ENCODE measurements at places on chromosomes 16 and 17.

GRCh38 chr17:31374094-31374447 is 17.4 kb upstream of the RAB11FIP4 start:
- no peaks in the 10 kb centered on the region for H3K4me1 ChIP-seq
- no peak overlapping the region for H3K4me3 ChIP-seq
- peaks cover 40% of the 10 kb centered on the region for H3K36me3 ChIP-seq
- H3K27me3 ChIP-seq: no peaks in the 10 kb centered on the region
- DNase-seq: no peak

DNA sequence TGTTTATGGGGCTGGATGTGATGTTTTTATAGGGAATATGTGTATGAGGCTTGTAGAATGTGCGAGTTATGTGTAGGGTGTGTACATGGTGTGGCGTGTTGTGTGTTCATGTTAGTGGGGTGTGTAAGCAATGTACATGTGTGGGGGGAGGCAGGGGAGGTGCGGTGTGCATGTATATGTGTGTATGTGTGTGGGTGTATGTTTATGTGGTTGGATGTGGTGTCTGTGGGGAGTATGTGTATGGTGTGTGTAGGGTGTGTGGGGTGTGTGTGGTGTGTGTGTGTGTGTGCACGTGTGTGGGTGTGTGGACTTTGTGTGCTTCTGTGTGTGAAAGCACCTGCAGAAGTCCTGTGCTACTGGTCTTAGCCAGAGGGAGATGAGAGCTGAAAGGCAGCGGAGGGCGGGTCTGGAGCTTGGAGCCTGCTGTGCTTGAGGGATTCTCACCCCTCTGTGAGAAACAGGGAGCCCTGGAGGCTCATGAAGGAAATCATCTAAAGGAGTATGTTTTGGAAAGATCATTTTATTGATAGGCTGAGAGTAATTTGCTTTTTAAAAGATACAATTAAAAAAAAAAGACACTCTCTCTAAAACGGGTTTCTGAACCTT is 222.7 kb downstream of the HS3ST4 start:
- H3K27me3 ChIP-seq: no peaks in the 10 kb centered on the region
- H3K27ac ChIP-seq: no peak overlapping the region
- DNase-seq: no peak

- peaks cover 19% of the 10 kb centered on the region for H3K4me1 ChIP-seq
- H3K36me3 ChIP-seq: peaks cover 94% of the 10 kb centered on the region
- H3K27ac ChIP-seq: peak overlapping the region; percentile 70
- DNase-seq: no peak
These were observed 174.3 kb downstream of the CCDC182 start for GRCh38 chr17:57570724-57571344.

DNA sequence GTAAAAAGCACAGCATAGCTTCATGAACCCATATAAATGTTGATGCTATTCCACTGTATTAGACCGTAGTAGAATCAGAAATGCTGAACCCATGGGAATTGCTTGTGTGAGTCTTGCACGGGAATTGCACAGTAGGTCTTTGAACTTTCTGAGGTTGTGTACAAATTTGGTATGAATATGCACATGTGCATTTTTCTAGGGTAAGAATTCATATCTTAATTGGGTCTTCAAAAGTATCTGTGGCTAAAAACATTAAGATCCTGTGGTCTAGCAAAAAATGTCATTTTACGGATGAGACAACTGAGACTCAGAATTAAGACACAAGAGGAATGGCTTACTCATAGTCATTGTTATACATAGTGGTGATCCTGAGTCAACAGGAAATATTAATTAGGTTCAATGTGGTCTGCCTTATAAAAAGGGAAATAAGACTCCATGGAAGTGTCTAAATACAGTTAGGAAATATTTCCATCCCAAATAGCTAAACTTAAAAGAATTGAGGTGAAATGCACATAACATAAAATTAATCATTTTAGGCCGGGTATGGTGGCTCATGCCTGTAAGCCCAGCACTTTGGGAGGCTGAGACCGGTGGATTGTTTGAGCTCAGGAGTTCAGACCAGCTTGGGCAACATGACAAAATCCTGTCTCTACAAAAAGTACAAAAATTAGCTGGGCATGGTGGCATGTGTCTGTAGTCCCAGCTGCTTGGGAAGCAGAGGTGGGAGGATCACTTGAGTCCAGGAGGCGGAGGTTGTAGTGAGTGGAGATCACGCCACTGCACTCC is 22.8 kb downstream of the TAOK1 start:
- no peak overlapping the region for H3K4me3 ChIP-seq
- no peak for DNase-seq
- H3K27me3 ChIP-seq: no peaks in the 10 kb centered on the region
- H3K4me1 ChIP-seq: no peaks in the 10 kb centered on the region
- no peak overlapping the region for H3K27ac ChIP-seq

- no peaks in the 10 kb centered on the region for H3K27me3 ChIP-seq
- no peaks in the 10 kb centered on the region for H3K36me3 ChIP-seq
- H3K4me3 ChIP-seq: no peak overlapping the region
- no peak overlapping the region for H3K27ac ChIP-seq
These were observed 8.0 kb downstream of the AHSP start for GRCh38 chr16:31535737-31536136.

DNA sequence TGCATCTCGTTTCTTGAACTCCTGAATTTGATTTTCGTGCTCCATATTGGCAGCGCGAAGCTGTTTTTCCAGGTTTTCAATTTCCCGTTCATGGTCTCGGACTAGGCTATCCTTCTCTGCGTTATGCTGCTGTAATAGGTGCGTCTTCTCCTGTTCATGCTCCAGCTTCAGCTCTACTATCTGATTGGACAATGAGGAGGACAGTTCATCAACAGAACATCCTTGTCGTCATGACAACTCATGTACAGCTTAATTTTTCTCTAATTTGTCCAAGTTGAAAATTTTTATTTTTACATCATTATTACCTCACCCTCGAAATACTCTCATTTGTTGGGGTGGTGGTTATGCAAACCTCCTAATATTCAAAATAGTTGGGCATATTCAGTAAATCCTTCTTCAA is 289.8 kb downstream of the CEP112 start:
- no peaks in the 10 kb centered on the region for H3K36me3 ChIP-seq
- H3K4me3 ChIP-seq: no peak overlapping the region
- H3K4me1 ChIP-seq: peaks cover 3% of the 10 kb centered on the region
- no peak for DNase-seq

GRCh38 chr16:799948-800833 is at the start of gene GNG13:
GNG13 (minus strand) TSS chr16:800734; CDS start chr16:799077, 1,657 bp downstream.
- H3K27ac ChIP-seq: no peak within 1 kb of the TSS
- no peak for DNase-seq
- H3K27me3 ChIP-seq: no peaks in the 10 kb centered on the region
- H3K4me3 ChIP-seq: no peak within 1 kb of the TSS
- H3K4me1 ChIP-seq: no peaks in the 10 kb centered on the region

DNA sequence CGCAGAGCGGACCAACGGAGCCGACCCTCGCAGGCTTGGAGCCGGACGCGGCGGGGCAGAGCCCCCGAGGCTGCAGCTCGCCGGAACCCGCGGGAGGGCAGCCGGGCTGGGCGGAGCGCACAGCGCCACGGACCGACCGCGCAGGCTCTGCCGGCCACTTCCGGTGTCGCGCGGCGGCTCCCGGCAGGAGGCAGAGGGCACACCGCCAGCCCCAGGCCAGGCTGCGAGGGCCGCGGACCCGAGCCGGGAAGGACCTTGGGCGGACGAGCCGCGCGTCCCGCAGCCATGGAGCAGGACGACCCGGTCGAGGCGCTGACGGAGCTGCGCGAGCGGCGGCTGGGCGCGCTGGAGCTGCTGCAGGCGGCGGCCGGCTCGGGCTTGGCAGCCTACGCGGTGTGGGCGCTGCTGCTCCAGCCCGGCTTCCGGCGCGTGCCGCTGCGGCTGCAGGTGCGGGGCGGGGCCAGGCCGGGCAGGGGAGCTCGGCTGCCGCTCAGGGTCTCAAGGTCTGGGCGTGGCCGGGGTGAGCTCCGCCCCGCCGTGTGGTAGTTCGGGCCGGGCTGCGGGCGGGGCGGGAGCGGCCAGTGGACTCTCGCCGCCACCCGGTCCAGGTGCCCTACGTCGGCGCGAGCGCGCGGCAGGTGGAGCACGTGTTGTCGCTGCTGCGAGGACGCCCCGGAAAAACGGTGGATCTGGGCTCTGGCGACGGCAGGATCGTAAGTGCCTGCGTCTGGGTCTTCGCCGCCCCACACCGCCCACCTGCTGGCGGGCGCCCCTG is at the start of gene ANTKMT:
TSS of gene ANTKMT (plus strand) at position 157 of the 775 bp plus-strand sequence. CDS start at position 286, 129 bp downstream.
- peak within 1 kb of the TSS; percentile 79 for H3K27ac ChIP-seq
- peaks cover 6% of the 10 kb centered on the region for H3K27me3 ChIP-seq
- peaks cover 12% of the 10 kb centered on the region for H3K36me3 ChIP-seq
- peak; percentile 81 for DNase-seq

DNA sequence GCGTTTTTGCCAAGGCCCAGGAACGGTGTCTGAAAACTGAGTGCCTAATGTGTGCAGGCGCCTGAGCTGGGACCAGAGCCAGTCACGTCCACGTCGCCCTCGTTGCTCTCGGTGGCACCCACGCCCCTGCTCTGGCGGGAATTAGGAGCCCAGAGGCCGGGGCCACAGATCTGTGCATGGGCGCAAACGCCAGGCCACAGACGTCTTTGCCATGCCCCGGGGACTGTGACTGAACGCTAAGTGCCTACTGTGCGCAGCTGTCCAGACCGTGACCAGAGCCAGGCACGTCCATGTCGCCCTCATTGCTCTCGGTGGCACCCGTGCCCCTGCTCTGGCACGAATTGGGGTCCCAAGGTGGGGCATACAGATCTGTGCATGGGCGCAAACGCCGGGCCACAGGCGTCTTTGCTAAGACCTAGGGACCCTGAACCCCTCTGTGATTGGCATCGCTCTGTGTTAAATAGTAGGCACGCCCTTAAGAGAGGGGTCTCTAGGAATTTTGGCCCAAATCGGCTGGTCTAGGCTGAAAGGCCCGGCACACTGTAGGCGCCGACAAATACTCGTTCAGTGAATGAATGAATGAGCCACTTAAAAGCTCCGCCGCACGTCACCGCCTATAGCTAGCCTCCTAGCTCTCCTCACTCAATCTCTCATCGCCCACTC is 827 bp upstream of the UBALD1 start:
- H3K27me3 ChIP-seq: no peaks in the 10 kb centered on the region
- H3K36me3 ChIP-seq: peaks cover 10% of the 10 kb centered on the region
- H3K4me1 ChIP-seq: peaks cover 54% of the 10 kb centered on the region
- peak overlapping the region; percentile 36 for H3K4me3 ChIP-seq

GRCh38 chr16:48231727-48232492 is 12.2 kb upstream of the LONP2 start:
- H3K4me1 ChIP-seq: no peaks in the 10 kb centered on the region
- H3K27me3 ChIP-seq: no peaks in the 10 kb centered on the region
- peak; percentile 32 for DNase-seq
- no peak overlapping the region for H3K27ac ChIP-seq
- H3K36me3 ChIP-seq: no peaks in the 10 kb centered on the region

DNA sequence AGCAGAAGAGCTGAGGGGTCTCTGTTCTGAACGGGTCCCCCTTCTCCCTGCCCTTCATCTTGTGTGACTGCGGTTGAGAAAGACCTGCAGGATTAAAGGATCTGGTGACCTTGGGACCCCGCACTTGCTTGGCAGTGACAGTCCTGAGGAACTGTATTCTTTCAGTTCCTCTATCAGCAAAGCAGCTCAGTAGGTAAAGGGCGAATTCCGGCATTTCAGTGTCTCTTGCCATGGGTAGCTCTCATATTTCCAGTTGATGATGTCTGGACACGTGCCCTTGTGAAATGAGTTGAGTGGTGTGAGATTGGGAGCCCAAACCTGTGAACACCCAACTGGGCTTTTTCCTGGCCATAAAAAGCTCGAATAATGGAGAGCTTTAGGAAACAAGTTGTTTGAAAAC is 135.7 kb downstream of the PRKCA start:
- no peak overlapping the region for H3K4me3 ChIP-seq
- no peak for DNase-seq
- H3K27me3 ChIP-seq: no peaks in the 10 kb centered on the region
- peaks cover 33% of the 10 kb centered on the region for H3K4me1 ChIP-seq
- no peak overlapping the region for H3K27ac ChIP-seq

DNA sequence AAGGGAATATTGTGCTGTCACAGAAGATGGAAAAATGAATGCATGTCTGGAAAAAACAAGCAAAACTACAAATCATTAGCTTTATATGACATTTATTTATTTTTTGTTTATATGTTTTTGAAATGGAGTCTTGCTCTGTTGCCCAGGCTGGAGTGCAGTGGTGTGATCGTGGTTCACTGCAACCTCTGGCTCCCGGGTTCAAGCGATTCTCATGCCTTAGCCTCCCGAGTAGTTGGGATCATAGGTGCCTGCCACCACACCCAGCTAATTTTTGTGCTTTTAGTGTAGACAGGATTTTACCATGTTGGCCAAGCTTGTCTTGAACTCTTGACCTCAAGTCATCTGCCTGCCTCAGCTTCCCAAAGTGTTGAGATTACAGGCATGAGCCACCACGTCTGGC is 8.5 kb downstream of the NDE1 start:
- H3K27ac ChIP-seq: no peak overlapping the region
- H3K36me3 ChIP-seq: peaks cover 41% of the 10 kb centered on the region
- no peak overlapping the region for H3K4me3 ChIP-seq
- no peaks in the 10 kb centered on the region for H3K27me3 ChIP-seq
- DNase-seq: no peak

DNA sequence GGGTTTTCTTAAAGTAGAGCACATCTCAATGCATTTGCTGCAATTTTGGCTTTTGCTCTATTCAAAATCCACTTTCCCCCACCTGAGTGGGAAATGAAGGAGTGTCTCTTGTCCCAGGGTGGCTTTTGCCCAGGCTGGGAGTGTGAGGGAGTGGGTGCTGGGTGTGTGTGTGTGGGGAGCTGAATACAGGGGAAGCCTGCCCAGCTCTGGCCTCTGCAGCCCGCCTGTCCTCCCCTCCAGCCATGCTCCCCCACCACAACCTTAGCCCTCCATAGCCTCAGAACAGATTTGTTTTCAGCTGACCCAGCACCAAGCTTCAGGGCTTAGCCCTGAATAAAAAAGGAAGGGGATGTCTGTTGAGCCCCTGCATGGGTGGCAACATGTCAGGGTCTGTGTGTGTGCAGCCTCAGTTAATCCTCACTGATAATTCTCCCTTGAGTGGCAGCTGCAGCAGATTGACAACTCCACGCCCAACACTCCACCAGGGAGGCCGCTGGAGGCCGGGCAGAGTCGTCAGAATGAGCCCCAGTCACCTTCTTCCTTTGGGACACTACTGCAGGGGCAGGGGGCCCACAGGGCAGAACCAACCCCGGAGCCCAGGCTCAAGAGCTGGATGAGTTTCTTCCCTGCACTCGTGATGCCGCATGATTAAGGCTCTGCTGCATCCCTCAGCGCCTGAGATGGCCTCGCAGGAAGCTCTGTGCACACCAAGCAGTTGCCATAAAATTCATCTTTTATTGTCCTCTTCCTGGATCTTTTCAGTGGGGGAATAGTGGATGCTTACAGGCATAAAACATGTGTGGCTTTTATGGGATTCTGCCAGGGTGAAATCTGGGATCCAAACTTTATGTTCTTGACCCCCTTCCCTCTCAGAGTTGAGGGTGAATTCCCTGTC is 55.0 kb downstream of the SPACA3 start:
- no peaks in the 10 kb centered on the region for H3K27me3 ChIP-seq
- DNase-seq: no peak
- no peak overlapping the region for H3K4me3 ChIP-seq
- H3K27ac ChIP-seq: no peak overlapping the region
- H3K36me3 ChIP-seq: no peaks in the 10 kb centered on the region

GRCh38 chr17:6255322-6255721 is 179.6 kb downstream of the AIPL1 start:
- H3K36me3 ChIP-seq: no peaks in the 10 kb centered on the region
- no peak for DNase-seq
- H3K4me3 ChIP-seq: no peak overlapping the region
- H3K27ac ChIP-seq: no peak overlapping the region

GRCh38 chr17:83086199-83086880 is 6.9 kb downstream of the METRNL start:
- H3K4me3 ChIP-seq: no peak overlapping the region
- no peak overlapping the region for H3K27ac ChIP-seq
- H3K36me3 ChIP-seq: no peaks in the 10 kb centered on the region
- peaks cover 11% of the 10 kb centered on the region for H3K27me3 ChIP-seq
- no peaks in the 10 kb centered on the region for H3K4me1 ChIP-seq
- DNase-seq: no peak
